ENCODE measurements at places on chromosomes 5 and 9.

- no peak for DNase-seq
These were observed 5.3 kb downstream of the SLC36A3 start for GRCh38 chr5:151298063-151298855.

- no peak for DNase-seq
These were observed 467.9 kb upstream of the DAB2 start for GRCh38 chr5:39892708-39893107.

- DNase-seq, result no peak
These were observed 191.1 kb downstream of the EBF1 start for GRCh38 chr5:158908425-158909220.

DNA sequence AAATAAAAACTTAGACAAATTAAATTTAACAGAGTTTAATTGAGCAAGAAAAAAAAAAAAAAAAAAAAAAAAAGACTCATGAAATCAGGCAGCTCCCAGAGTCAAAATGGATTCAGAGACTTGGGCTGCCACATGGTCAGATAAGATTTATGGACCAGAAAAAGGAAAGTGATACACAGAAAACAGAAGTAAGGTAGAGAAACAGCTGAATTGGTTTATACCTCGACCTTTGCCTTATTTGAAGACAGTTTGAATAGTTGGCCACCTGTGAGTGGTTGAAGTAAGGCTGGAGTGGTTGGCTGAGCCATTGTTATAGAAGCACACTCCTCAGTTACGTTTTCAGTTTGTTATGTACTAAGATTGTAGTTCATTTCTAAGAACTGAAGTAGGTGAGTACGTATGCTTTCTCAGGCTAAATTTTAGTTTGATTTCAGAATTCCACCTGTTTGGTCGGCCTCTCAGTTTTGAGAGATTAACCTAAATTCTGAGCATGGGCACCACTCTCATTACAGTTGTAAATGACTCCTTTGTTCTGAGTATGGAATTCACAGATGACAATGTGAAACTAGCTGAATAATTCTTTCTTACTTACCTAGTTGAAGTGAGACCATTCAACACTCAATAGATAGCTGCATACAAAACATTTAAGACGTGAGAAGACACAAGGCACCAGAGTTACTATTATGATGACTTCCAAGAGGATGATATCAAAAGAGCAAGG is 149.0 kb downstream of the AOPEP start:
- DNase-seq, result no peak

DNA sequence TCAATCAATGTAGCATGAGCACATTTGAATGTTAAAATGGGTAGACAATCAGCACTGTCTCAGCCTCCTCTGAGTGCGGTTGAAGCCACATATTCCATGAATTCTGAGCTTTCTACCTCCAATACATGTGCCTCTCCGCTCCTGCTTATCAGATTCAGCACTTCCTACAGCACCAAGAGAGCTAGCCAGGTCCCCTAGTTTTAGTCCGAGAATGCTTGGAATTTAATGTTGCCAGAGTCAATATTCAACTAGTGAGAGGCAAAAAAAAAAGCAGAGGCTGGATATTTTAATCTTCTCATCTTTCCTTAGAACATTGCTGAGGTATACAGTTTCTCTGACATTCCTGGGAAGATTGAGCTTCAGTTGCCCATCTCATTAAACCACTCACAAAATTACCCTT is 1979.1 kb upstream of the CDH9 start:
- DNase-seq, result no peak

GRCh38 chr5:158848634-158849033 is 251.1 kb downstream of the EBF1 start:
- DNase-seq, result no peak

- DNase-seq, result no peak
These were observed 15.4 kb upstream of the NPR2 start for GRCh38 chr9:35776018-35776417.

DNA sequence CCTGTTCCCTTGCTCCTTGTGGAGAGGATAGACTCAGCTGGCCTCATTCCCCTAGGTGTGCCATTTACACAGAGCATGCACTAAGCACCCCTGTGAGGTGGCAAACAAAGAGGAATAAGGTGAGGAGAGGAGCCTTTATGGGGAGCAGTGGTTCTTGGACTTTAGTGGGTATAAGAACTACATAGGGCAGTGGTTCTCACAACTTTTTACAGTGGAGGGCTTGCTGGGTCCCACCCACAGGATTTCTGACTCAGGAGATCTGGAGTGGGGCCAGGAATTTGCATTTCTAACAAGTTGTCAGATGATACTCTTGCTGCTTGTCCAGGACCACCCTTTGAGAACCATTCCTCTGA is 42.0 kb downstream of the CSF1R start:
- no peak for DNase-seq

GRCh38 chr5:40700116-40700782 is 20.5 kb downstream of the PTGER4 start:
- no peak for DNase-seq

DNA sequence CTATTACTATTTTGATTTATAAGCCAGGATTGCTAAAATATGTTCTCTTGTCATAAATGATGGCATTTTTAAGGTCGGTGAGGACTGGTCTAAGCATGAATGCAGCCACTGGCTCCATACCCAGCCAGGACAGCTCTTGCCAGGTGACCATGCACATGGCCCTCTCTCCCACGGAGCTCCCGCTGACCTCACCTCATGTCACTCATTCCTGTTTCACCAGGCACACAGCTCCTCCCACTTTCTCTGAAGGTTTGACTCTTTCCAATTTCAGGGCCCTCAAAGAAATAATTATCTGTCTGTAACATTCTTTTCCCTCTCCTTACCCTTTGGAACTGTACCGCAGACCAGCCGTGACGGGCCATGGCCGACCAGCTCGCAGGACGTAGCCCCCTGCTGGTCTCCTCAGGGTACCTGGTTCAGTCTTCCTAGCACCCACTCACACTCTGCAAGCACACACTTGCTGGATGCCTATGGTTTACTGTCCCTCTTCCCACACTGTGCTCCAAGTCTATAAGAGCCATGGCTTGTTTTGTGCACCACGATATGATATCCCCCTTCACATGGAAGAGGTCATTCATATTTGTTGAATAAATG is 72.5 kb downstream of the LIFR start:
- DNase-seq, result no peak

- no peak for DNase-seq
These were observed 210.5 kb downstream of the PALM2AKAP2 start for GRCh38 chr9:109990541-109990940.

GRCh38 chr5:121296356-121296755 is 555.3 kb upstream of the FTMT start:
- no peak for DNase-seq

- no peak for DNase-seq
These were observed 66.6 kb upstream of the GARNL3 start for GRCh38 chr9:127197861-127198430.

- no peak for DNase-seq
These were observed 26.1 kb upstream of the GLRA1 start for GRCh38 chr5:151950706-151951105.

- DNase-seq, result peak; percentile 37
These were observed 72.1 kb upstream of the ARAP3 start for GRCh38 chr5:141753971-141754713.

DNA sequence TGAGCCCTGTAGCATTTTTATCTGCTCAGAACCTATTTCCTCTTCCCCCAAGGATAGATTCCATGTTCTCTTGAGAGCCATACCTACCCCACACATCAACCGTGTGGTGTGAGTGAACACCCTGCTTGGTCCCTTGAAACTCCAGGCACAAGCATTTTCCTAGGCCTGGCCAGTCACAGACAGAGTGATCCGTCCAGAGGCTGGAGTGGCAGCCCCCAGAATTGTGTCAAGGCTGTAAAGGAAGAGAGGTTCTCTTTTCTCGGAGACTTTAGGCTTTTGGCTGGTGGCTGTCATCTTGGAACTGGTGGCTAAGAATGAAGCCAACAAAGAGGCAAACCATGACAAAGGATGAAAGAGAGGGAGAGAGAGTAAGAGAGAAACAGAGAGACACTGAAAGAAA is 66.0 kb downstream of the ARHGEF37 start:
- DNase-seq, result no peak

DNA sequence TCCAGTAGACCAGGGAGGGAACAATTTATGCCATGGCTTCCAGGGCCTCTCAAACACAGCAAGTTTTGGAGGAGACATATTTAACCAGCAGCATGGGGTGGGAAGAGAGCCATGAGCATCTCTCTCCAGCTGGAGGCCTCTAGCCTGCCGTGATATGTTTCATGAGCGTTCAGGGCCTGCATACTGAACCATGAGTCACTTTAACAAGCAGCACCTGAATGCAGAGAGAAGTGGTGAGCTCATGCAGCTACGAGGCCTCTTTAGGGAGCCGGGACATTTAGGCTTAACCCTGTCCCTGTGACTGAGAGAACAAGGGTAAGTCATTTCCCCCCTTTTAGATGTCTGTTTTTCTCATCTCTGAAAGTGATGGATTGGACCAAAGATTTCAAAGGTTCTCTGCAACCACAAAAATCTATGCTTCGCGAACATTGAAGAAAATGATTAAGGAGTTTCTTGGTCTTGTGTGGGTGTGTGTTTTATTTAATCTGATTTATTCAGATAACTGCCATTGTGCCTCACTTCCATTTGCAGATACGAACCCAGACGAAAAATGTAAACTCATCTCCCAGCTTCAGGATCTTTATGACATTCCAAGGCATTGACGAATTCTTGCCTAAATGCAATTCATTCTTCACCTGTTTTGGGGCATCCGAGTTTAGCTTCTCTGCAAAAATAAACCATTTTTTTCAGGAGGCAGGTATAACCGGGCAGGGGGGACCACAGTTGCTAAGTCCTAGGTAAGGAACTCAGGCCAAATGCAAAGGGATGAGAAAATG is 157.0 kb downstream of the GABBR2 start:
- DNase-seq, result no peak

DNA sequence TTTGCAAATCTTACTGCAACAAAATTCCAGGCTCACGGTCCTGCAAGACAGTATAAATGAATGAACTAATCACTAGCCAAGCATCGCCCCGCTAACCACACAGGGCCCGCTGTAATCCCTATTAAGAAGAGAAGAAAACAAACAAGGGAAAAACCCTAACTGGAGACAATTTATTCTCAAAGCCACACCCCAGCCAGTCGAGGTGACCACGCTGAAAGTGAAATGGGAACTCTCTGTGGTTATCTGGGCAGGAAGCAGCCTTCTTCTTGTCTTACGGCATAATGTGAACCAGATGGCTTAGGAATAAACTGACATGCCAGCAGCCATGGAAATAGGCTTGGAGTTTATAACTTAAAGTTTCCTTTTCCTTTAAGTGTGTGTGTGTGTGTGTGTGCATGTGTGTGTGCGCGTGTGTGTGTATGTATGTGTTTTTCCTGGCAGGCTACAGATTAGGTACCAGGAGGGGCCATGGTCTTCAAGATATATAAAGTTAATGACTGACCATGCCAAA is 120.2 kb downstream of the SEMA6A start:
- no peak for DNase-seq

DNA sequence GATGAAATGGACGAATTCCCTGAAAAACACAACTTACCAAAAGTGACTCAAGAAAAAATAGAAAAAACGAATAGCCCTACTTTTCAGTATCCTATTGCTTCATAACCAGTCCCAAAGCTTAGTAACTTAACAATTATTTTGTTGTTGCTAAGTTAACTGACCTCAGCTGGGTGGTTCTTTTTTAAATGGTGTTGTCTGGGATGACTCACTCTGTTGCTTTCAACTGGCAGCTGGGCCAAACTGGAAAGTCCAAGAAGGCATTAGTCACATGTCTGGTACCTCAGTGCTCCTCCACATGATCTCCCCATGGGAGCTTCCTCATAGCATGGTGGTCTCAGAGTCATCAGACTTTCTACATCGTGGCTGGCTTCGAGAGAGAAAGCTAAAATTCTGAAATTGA is 47.8 kb upstream of the ADAMTS2 start:
- peak; percentile 10 for DNase-seq

DNA sequence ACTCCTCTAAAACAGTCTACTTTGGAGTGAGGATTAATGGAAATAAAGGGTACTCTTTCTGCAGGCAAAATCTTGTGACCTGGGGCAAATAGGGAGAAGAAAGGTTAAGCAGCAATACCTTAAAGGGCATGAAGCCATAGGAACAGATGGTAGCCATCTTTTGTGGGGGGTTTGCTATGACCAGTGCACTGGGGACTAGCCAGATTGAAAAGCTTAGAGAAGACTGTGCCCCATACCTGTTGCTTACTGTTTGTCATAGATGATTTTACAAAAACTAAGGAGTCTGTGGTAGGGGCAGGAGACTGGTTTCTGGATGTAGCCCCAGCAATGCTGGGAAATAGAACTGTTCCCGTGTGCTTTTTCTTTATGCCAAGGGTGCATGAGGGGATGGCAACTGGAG is 58.6 kb downstream of the PAM start:
- no peak for DNase-seq

DNA sequence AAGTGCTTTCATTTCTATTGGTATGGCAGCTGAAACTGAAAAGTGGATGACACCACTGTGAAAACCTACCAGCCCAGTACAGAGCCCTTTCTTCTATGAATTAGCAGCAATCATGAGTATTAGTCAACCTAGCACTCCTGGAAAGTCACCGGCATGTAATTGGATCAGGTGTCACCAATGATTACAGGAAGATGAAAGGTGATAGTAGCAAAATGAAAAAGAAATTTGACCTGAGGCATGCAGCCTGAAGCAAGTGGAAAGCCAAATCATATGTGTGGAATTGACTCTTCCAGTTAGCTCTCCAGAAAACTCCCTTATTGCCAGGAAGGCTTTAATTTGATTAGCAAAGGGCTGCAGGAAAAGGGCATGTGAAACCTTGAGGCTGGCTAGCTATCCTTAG is 81.2 kb upstream of the NAA35 start:
- no peak for DNase-seq

- DNase-seq, result no peak
These were observed 206.7 kb downstream of the SLC12A2 start for GRCh38 chr5:128290152-128290858.

- DNase-seq, result no peak
These were observed 188.7 kb upstream of the MSX2 start for GRCh38 chr5:174535669-174536068.

GRCh38 chr9:127918183-127919107 is 1.6 kb upstream of the ST6GALNAC4 start:
- no peak for DNase-seq

- no peak for DNase-seq
These were observed 651.7 kb upstream of the WWC1 start for GRCh38 chr5:167639766-167640165.
